ENCODE measurements at places on chromosomes 12 and 14.
A peak's percentile ranks its signal among the peaks of the same experiment; 100 is the strongest.

DNA sequence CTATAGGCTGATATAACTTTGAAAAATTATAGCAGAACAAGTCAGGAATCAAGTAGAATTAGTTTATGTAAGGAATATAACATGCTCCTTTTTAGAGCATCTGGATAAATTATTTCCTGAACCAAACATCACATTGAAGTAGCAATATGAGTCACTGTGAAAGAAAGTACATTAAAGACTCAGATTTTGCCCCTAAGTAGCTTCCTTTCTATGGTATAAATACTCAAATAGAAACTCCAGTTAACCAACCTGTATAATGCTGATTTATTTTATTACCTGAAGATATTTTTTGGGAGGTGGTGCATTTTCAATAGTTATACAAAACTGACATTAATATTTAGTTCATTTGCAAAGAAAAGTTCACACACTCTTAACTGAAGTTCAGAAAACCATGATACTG, 312.1 kb downstream of the ITPR2 start:
- DNase-seq = no peak

DNA sequence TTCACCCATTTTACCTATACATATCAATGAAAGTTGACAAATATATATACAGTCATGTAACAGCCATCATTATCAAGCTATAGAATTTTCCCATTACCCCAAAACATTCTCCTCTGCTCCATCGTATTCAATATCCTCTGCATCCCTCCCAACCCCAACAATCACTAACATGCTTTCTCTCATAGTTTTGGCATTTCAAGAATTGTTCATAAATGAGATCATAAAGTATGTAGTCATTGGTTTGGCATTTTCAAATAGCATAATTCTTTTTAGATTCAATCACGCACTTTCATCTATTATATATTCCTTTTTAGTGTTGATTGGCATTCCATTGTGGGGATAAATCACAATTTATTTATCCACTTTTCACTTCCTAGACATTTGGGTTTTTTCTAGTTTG, 866.0 kb upstream of the TMEM132C start:
- DNase-seq = no peak

- no peak for DNase-seq
Measured at GRCh38 chr12:125092872-125093680, 27.8 kb downstream of the AACS start.

GRCh38 chr12:68458866-68459265, 126.7 kb upstream of the MDM1 start:
- DNase-seq = no peak

DNA sequence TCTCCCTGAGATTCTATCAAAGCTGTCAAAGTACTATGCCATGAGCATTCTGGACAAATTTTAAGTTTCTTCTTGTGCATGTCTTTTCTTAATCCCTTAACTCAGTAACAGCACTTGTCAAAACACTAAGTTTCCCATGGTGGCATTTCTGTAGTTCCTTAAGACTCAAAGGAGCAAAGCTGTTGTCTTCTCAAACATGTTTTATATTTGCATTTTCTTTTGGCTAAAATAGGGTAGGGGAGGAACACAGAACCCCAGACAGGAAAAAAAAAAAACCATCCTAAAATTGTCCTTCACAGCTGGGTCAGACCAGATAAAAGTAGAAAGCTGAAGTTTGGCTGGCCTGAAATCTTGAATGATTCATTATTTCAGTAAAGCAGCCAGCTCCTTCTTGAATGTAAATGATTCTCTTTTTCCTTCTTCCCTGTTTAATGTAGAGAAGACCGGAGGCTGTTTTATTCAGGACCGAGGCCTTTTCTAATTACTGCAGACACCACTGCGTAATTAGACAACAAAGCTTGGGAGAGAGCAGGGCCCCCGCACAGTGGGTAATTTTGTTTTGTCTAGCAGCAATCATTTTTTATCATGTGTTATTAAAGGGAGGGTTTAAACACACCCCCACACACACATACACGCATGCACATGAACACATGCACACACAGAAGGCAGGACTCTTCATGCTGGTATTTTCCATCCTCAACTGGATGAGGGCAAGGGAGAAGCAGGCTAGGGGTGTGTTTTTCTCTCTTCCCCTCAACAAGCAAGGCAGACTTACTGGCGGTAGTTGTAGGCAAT, 51.0 kb downstream of the PAH start:
- DNase-seq = no peak

DNA sequence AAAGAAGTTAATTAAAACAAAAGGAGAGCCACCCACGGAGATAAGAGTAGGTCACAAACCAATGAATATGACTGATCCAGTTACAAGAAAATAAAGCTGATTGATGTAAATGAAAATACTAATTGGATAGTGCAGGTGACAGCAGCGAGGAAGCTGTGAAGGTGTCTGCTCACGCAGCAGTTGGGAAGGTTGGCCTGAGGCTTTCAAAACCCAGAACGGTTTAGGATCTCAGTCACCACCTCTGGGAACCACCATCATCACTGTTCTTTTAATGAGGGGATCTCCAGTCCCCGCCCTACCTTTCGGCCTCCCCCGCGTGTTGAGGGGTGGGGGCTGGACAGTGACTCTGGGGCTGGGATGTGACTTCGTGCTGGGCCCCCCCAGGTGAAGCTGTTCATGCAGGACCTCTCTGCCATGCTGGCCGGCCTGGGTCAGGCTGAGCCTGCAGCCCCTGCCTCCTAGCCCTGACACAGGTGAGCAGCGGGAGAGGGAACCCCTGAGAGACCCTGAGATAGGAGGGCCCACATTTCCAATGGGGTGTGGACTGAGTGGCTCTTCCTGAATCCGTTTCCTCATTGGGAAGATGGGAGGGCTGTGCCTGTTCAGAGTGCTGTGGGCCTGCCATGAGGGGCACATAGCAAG, 7.8 kb downstream of the CFAP73 start:
- DNase-seq = no peak

GRCh38 chr14:104388011-104388521, 191.5 kb upstream of the C14orf180 start:
- DNase-seq = no peak

DNA sequence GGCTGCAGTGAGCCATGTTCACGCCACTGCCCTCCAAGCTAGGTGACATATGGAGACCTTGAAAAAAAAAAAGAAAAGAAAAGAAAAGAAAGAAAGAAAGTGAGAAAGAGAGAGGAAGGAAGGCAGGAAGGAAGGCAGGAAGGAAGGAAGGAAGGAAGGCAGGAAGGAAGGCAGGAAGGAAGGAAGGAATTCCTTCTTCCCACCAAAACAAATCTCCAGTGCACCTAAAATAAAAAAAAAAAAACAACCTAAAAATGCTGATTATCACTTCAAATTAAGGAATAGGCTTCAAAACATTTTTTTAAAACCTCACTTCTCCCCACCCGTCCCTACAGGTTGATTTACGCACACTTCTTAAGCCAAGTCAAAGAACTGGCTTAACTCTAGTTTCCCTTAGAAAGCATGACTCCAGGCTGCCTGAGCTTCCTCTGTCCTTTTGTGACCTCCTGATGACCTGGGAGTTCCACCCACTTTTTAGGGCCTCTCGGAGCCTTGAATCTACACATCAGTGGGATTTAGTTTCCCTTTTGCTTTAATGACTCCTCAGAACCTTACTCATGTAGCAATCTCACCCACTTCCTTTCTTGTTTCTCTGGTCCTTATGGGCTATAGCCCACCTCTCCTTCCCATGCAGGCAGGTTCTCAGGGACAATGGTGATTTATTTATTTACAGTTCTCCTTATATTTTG, 18.6 kb downstream of the DUSP6 start:
- no peak for DNase-seq

DNA sequence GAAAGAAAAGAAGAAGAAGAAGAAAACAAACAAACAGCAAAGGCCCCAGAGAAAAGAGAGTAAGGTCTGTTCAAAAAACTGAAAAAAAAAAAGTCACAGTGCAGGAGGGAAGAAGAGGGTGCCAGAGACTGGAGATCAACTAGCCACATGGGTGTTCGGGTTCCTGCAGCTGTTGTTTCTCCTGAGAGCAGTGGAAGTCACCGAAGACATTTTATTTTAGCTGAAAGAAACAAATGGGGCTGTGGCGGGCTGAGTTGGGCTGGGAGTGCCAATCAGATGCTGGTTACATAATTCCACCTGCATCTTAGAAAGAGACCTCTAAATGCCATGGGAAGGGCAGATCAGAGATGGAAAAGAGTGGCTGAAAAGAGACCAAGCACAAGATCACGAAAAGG, 33.9 kb downstream of the ACTN1 start:
- no peak for DNase-seq

GRCh38 chr12:78698747-78699146, 165.8 kb upstream of the SYT1 start:
- peak; percentile 31 for DNase-seq

Data from non-pigmented ciliary epithelial cell (primary cell).